ENCODE measurements at places on chromosomes 1 and 21.

DNA sequence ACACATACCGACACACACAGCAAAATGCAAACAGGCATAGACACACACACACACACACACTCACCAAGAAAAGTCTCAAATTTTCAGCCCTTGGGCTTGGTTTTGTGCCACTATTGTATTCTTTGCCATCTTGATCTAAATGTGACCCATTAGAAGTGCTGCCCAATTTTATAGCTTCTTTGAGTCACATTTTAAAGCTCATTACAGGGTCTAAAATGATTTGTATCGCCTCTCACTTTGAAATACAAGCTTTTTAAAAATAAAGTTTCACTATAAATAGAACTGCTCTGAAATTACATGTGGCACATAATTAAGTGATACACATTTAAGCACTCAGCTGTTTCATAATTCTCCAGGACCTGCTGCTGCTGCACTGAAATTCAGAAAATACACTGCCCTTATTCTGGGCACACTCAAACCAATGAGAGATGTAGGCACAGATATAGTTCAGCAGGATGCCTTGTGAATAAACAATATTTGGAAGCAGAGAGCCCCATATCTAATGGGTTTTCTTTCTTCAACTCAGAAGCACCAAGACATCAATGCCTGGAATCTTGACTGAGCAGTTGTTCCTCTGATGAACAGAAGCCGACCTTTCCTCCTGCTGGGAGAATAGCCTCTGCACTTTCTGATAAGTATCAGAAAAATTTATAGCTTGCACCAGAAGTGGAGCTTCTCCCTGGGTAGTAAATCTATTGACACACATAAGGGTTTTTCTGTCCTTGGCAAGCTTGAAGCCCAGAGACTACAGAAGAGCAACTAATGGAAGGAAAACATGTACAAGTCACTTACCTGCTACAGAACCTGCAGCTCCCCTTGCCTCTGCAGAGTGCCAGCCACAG is 37.0 kb upstream of the PLPPR4 start:
- DNase-seq, result no peak

- DNase-seq, result no peak
Observed at GRCh38 chr1:15571266-15571665, 13.6 kb downstream of the AGMAT start.

- DNase-seq, result no peak
Observed at GRCh38 chr1:193115629-193116227, 6.1 kb upstream of the CDC73 start.

DNA sequence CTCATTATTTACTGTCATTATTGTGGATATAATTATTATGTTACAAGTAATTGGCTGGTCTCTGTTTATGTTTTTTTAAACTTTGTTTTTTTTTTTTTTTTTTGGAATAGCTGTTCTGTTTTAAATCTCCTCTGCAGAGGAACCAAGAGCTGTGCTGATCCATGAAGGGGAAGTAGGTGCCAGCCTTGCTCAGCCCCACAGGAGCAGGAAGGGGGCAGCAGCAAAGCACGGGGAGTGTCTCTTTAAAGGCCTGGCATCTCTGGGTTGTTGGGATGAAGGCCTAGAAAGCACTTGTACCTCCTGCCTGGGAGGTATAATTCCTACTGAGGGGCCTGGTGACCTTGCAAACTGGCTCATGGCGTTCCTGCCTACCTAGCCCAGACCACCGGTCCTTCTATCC is 2.5 kb upstream of the GRHL3 start:
- DNase-seq, result no peak

GRCh38 chr1:3884966-3885365 is 15.1 kb downstream of the C1orf174 start:
- no peak for DNase-seq

DNA sequence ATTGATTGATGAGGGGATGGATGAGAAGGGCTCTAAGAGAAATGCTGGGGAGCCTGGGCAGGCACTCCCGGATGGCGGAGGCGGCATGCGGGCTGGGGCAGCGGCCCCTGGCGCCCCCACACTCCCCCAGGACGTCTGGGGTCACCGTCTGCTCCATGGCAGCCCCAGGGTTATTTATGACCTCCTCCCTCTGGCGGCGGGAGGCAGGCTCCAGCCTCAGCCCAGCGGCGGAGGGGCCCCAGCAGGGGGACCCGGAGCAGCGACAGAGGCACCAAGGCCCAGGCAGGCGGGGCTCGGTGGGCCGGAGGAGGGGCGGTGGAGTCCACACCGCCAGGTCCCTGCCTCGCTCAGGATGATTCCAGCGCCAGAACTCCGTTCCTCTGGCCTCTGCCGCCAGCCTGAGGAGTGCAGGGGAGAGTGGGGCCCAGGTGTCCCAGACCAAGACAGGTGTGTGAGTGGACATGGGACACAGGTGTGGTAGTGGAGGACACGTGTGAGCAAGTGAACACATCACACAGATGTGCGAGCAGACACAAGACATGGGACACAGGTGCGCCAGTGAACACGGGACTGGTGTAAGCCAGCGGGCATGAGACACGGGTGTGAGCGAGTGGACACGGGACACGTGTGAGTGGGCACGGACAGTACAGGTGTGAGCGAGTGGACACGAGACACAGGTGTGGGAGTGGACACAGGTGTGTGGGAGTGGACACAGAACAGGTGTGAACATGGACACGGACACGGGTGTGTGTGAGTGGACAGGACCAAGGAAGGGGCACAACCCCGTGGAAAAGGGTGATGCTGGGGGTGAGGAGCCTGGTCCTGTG is 2.5 kb upstream of the SAMD11 start:
- DNase-seq, result no peak

- DNase-seq, result no peak
Observed at GRCh38 chr1:66437136-66437401, 96.9 kb upstream of the SGIP1 start.

DNA sequence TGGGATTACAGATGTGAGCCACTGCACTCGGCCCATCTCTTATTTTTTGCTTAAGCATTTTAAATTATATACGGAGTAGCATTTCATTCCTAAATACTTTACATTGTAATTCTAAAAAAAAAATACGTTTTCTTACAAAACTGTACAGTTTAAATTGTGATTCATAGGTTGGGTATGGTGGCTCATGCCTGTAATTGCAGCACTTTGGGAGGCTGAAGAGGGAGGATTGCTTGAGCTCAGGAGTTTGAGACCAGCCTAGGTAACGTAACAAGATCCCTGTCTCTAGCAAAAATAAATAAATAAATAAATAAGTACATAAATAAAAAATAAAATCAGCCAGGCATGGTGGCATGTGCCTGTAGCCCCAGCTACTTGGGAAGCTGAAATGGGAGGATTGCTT is 24.6 kb downstream of the TBCE start:
- DNase-seq, result no peak

DNA sequence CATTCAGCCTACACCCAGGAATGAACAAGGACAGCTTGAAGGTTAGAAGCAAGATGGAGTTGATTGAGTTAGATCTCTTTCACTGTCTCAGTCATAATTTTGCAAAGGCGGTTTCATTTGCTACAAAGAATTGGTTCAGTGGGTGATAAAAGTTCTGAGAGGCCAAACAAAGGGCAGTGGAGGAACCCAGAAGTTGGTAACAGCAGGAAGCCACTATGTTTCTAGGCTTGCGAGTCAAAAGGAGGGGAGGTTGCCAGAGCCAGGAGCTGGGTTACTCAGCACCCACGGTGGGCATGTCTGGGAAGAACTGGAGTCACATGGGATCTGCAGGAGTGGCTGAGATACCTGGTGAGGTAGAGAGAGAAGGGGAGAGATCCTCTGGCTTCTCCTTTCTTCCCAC is 64.2 kb upstream of the MRPS6 start:
- DNase-seq, result no peak

- no peak for DNase-seq
Observed at GRCh38 chr1:10516925-10517676, 42.4 kb downstream of the PEX14 start.

DNA sequence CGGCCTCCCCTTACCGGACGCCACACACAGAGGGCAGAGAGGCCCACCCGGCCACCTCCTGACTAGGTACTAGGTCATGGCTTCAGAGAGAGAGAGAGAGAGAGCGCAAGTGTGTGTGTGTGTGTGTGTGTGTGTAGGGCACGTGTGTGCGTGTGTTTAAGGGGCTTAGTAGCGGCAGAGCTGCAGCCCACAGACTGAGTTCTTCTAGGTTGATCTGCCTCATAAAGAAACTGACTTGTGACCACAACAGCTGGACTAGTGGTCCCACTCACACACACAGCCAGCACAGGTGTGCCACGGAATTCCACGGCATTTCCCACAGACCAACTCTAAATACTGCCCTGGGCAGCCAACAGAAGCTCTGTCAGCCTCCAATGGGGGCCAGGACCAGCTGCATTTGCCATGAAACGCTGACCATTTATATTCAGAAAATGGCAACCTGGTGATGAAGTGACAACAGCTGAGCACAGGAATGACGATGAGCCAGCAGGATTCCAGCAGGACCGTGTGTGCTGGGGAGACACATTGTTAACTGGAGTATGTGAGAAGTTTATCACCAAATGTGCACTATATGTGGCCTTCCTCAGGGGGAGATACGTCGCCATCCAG is 38.8 kb upstream of the GPR153 start:
- DNase-seq, result no peak

GRCh38 chr1:111847466-111847865 is 91.8 kb downstream of the DDX20 start:
- no peak for DNase-seq

DNA sequence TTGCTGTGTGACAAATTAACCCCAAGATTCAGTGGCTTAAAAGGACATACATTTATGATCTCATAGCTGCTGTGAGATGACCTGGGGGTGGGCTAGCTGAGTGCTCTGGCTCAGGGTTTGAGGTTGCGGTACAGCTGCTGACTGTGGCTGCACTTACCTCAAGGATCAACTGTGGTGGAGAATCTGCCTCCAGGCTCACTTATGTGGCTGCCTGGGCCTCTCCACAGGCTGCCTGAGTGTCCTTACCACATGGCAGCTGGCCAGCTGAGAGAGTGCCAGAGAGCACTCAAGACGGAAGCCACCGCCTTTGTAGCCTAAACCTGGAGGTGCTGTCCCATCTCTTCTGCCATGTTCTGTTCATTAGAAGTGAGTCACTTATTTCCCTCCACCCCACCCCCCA is 5.7 kb downstream of the LRRC71 start:
- no peak for DNase-seq

DNA sequence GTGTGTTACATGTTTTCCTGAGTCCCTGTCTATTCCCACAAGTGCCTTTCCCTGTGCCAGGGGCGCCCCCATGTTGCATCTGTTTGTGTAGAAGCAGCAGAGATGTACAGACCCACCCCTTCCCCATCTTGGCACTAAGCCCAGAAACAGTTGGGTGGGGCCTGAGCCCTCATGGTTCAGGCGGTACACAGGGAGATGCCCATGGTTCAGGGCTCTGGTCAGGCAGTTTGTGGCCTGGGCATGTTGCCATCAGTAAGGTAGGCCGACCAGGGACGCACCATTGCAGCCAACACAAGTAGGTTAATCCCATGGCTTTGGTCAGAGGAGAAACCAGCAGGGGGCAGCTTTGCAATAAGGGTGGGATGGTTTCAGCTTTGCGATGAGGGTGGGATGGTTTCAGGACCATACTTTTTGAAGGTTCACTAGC is 914 bp upstream of the ADGRB2 start:
- no peak for DNase-seq

DNA sequence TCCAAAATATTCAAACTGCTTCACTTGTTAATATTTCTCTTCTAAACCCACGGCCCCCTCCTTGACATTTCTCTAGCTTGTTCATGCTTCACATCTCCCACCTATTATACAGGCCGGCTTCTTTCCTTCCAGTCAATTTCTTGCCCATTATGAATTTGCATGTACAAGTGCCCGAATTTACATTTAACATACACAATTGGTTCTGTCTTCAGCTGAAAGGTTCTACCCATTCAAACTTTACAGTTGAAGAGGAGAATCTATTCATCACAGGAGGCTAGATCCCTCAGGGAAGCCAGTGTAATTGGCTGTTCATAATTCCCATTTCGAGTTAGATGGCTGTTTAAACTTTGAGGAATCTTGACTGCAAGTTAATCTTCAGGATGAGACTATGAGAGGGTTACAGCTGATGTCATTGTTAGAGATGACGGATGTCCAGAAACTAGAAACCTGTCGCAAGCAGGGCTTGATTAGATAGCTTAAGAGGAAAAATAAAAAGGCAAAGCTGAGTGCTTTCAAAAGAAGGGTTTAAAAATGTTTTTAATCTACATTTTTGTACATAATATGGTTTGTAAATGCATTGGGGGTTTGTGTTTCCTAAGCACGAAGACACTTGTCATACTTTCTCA is 157.0 kb downstream of the ADSS2 start:
- no peak for DNase-seq

DNA sequence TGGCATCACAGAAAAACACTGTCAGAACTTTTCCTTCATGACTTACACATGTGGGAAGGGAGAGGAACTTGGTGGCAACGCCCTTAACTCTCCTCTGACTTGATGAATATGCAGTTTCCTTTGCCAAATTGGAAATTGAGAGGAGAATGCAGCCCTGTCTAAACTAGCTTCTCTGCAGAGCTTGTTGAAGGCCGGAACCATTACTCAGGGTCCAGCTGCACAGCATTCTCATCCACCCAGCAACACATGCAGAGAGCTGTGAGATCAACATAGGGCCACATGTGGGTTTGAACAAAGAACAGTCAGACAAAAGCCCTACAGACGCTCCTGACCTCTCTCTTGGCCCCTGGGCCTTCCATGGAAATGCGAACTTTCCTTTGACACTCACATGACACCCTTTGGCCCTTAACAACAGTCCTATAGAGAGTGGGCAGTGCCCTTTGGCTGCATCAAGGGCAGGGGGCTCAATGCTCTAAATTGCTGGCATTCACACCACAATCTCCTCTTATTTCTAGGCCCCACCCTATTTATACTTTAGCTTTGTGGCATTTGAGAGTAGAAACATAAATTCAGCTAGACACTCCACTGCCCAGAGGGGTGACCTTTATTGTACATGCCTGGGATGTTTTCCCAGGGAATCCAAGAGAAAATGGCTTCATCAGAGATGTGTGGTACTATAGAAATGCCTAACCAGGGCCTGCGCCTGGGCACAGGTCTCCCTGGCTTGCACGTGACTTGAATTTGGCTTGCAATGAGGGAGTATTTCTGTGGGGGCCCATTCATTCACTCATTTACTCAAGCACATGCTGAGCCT is 64.4 kb downstream of the CDC7 start:
- no peak for DNase-seq

- no peak for DNase-seq
Observed at GRCh38 chr1:247189981-247190798, 18.4 kb upstream of the ZNF124 start.

- DNase-seq, result no peak
Observed at GRCh38 chr1:222996310-222996975, 146.6 kb downstream of the TLR5 start.

DNA sequence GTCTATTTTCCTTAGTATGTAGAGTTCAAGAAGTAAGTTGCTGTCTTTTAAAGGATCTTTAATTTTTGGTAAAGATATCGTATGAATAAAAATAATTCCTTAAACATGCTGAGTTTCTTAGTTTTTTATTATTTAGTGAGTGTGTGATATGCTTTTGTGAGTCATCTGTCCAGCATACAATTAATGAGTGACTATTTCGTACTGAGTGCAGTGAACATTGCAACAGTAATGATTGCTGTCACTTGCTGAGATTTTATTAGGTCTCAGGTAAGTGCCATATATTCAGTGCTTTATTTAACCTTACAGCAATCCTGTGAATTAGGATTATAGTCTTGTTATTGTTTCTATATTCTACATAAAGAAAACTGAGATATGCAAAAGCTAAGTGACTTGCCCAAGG is 22.6 kb downstream of the MIGA1 start:
- no peak for DNase-seq

- no peak for DNase-seq
Observed at GRCh38 chr1:227781314-227781930, 34.1 kb upstream of the PRSS38 start.
